Stimulated activated CD8-positive, alpha-beta memory T cell treated with anti-CD3 and anti-CD28 coated beads, Interleukin-15, amount 100 ng/mL, for 24 hours (primary cell): ENCODE measurements at places on chromosomes 7 and 10.

DNA sequence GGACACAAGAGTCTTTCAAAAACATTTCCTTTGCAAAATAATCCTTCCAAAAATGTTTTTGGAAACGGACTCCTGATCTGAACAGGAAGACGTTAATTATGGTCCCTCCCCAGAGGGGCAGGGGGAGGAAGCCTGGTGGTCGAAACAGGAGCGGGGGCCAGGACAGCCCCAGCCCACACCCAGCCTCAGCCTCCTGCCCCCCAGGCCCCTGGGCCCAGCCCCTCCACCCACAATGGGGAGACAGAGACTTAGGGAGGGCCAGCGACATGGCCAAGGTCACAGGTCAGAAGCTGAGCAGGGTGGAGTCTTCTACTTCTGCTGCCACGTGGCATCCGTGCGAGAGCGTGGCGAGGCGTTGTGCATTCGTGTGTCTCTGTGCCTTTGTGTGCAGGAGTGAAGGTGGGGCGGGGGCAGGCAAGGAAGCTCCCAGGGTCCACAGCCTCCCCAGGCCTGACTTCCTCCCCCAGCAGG lies 14.0 kb upstream of the GRIFIN start:
- no peak for DNase-seq

GRCh38 chr7:144738708-144739314 lies 97.0 kb downstream of the TPK1 start:
- DNase-seq = no peak

GRCh38 chr7:2734751-2735571 lies 47.0 kb downstream of the AMZ1 start:
- DNase-seq = no peak

DNA sequence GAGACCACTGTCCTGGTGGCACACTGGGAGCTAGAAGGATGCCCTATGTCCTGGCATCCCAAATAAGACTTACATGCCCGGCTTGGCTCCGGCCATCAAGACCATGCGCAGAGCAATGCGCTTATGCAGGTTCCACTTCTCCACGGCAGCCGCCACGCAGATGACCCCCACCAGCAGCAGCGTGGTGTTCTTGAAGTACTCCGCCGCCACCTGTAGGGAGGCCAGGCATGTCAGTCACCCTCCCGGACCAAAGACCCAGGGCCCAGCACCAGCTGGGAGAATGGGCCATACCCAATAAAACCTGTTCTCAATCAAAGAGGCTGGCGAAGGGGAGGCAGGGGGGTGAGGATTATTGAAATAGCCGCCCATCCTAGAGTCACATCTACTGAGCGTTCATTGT lies 19.9 kb downstream of the SLC13A4 start:
- DNase-seq = no peak

DNA sequence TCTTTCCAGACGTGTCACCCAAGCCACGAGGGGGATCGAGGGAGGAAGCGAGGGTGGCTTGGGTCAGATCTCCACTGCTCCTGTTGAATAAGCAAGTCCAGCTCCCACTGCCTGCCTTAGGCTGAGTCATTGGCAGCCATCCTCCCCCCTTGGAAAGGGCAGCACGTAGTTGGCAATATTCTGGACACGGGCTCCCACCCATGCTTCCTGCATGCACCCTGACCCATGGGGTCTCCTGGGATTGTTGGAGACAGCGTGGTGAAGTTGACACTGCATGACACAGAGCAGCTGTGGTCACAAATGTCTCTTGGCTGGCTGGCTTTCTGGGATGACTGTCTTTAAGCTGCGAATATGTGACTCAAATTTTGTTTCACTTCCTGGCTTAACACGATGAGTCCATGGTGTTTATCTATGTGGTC lies 11.2 kb downstream of the BTBD16 start:
- no peak for DNase-seq

GRCh38 chr10:115355162-115355760 lies 262.1 kb downstream of the ATRNL1 start:
- no peak for DNase-seq
